ENCODE measurements at places on chromosomes 16 and 17. TPM values are rescaled to one million over a fixed set of nuclear protein-coding genes. Genes with fewer than 3 reads are reported as not detected.

PLLP gene
- total RNA-seq = 1.5 TPM

KCNH4 gene
- 0.36 TPM for total RNA-seq

PRR35 gene
- total RNA-seq = 0.16 TPM

MPV17L gene
- 4.7 TPM for total RNA-seq

CYTH1 gene
- total RNA-seq = 64.1 TPM

FNDC8 gene
- total RNA-seq = 0.07 TPM

CNGB1 gene
- total RNA-seq = 0.06 TPM

RAI1 gene
- 35.9 TPM for total RNA-seq

Data from A549 treated with Hydrocortisone at 1 μM for 4 hours (cell line).